CD4-positive, alpha-beta T cell treated with Interleukin-12 subunit alpha and Interleukin-12 subunit beta, for 1 hour (primary cell): ENCODE measurements at places on chromosomes 1 and 21.

- DNase-seq, result no peak
Observed at GRCh38 chr1:213296558-213296957, 245.5 kb downstream of the RPS6KC1 start.

DNA sequence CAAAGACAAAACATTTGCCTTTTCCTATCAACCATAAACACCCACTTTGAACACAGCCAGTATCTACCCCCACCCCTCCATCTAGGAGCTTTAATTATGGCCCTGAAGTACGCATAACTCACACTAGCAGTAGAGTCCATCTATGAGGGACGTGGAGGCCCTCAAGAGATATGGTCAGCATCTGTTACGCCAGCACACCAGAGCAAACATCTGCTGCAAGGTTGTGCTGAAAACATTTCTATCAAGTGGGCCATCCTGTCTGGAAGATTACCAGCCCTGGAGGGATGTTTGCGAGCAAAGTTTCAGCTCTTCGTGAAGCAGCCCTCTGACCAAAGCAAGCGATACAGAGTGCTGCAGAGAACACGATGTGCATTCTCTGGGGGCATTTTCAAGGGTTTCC lies 74.6 kb downstream of the SLC45A1 start:
- no peak for DNase-seq

- no peak for DNase-seq
Observed at GRCh38 chr1:178619042-178619927, 105.8 kb upstream of the RALGPS2 start.

- no peak for DNase-seq
Observed at GRCh38 chr1:33155877-33156538, 25.8 kb downstream of the TRIM62 start.
